ENCODE measurements at places on chromosomes 13 and 19.

DNA sequence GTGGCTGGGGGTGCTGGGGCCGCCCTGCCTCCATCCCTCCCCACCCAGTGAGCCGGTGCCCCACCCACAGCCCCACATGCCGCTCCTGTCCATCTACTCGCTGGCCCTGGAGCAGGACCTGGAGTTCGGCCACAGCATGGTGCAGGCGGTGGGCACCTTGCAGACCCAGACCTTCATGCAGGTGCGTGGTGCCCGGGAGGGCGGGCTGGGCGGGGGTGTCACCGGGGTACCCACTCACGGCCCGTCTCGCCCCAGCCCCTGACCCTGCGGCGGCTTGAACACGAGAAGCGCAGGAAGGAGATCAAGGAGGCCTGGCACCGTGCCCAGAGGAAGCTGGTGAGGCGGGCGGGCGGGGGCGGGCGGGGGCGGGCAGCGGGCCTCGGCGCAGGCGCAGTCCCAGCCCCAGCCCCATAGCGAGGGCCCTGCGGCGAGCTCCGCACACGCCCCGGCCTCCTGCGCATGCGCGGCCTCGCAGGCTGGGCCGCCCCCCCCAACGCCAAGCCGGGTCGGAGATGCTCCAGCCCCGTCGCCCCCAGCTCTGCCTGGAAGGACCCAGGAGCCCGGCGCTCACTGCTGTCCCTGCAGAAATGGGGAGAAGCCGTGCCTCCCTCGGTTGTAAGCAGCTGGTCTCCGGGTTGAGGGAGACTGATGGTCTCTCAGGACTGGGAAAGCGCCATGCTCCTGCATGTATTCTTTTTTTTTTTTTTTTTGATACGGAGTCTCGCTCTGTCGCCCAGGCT lies 7.7 kb downstream of the ARHGAP45 start:
- DNase-seq: no peak

DNA sequence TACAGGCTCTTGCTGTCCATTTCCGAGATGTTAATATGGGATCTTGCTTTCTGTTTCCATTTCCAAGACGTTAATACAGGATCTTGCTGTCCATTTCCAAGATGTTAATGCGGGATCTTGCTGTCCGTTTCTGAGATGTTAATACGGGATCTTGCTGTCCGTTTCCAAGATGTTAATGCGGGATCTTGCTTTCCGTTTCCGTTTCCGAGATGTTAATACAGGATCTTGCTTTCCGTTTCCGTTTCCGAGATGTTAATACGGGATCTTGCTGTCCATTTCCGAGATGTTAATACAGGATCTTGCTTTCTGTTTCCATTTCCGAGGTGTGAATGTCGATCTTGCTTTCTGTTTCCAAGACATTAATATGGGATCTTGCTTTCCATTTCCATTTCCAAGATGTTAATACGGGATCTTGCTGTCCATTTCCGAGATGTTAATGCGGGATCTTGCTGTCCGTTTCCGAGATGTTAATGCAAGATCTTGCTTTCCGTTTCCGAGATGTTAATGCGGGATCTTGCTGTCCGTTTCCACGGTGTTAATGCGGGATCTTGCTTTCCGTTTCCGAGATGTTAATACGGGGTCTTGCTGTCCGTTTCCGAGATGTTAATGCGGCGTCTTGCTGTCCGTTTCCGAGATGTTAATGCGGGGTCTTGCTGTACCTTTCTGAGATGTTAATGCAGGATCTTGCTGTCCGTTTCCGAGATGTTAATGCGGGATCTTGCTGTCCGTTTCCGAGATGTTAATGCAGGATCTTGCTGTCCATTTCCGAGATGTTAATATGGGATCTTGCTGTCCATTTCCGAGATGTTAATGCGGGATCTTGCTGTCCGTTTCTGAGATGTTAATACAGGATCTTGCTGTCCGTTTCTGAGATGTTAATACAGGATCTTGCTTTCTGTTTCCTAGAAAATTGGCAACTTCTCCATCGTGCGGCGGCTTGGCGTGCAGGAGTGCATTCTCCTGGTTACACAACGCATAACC lies 38.3 kb downstream of the PEX11G start:
- DNase-seq: peak; percentile 32

GRCh38 chr19:23283925-23284324 lies 33.7 kb upstream of the ZNF724 start:
- peak; percentile 14 for DNase-seq

- no peak for DNase-seq
Measured at GRCh38 chr13:55361141-55361540, 1779.6 kb upstream of the PRR20A start.

- peak; percentile 53 for DNase-seq
Measured at GRCh38 chr19:51473009-51473707, 5.2 kb upstream of the CEACAM18 start.

DNA sequence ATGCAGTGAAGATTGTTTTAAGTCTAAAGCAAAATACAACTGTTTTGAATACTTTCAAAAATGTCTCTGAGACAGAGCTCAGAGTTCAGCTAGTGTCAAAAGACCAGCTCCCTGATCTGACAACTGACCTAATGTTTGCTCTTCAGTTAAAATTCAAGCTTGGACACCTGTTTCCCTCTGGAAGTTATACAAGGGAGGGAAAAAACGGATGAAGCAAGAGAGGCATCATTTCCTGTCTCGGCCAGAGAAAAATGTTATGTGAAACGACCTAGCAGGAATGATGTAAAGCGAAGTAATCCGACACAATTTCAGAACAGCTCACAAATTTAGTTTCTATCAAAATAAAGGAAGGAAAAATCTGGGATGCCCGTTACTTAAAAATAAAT lies 59.4 kb downstream of the ZAR1L start:
- no peak for DNase-seq

GRCh38 chr19:21921691-21922180 lies 85.8 kb upstream of the ZNF43 start:
- DNase-seq: no peak

- peak; percentile 96 for DNase-seq
Measured at GRCh38 chr19:18282021-18282787, 782 bp upstream of the JUND start.

DNA sequence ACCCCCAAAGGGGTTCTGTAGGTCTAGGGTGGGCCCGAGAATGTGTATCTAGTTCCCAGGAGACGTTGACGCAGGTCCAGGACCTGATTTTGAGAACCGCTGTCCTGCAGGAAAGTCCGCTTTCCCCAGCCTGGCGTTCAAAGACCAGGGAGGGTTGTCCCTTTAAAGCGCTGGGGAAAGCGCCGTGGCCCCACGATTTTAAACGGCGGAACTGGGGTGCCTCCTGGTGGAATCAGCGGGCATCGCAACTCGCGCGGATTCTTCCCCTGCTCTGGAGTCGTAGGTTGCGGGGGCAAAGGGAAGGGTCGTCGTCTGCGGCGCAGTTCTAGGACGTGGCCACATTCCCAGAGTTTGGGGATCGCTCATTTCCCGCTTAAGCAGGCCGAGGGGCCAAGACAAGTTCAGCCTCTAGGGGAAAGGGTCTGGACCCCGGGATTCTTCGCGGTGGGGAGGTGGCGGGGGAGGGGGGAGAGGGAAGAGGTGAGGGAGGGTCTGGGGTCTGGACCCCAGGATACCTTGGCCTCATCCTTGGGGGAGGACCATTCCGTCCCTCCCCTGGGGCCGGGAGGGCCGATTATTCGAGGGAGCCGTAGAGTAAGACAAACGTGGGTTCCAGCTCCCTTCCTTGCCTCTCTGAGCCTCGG lies 7.7 kb downstream of the PNMA8B start:
- peak; percentile 87 for DNase-seq

GRCh38 chr13:77628170-77628569 lies 69.3 kb upstream of the SLAIN1 start:
- DNase-seq: no peak

DNA sequence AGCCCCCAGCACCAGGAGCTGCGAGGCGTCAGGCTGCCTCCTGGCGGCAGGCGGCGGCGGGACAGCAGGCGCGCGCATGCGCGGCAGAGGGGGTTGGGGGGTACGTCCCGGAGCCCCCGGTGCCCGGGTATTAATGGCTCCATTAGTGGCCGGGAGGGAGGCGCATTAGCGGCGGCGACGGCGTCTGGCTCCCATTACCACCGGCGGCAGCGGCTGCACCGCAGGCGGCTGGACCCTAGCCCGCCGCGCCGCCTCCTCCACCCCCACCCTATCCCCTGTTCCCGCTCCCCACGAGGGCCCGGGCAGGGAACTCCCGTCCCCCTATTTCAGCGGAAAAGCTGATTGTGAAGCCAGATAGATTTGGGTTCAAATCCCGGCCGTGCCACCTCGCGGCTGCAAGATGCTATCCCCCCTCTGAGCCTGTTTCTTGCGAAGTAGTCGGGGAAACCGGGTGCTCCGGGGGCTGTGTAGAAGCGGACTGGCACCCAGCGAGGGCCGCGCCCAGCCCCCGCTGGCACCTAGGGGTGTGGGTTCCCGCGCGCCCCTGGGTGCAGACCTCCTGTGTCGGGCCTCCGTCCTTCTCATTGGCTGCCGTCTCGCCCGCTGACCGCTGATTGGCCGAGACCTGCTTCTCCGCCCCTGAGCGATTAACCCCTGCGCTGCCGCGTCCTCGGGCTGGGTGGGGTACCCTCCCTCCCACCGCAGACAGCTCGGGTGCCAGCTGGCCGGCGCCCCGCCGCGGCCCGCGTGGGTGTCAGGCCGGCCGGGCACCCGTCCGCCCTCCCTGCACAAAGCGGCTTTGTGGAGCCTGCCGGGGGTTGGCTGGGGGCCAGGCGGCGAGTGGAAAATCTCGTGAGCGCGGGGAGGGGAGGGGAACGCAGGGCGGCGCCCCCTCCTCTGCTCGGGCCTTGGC lies 11.1 kb downstream of the CIC start:
- peak; percentile 95 for DNase-seq

DNA sequence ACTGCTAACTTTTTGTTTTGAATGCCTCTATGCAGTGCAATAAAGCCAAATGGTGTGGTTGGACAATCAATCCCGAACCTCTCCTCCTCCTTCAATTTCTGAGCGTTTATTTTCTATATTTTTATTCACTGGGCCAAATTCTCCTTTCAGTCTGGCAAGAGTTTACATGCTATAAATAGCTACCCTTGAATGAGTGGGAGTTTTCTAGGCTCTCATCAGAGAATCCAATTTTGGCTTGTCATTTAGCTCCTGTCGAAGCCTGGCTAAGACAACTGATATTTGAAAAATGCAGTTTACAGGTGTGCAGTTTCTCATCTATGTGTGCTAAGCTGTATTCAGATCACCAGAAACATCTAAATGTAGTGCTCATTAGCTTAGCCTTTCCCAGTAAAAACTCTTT lies 61.8 kb downstream of the OLFM4 start:
- DNase-seq: no peak

- no peak for DNase-seq
Measured at GRCh38 chr19:14002571-14003250, 3.4 kb downstream of the RFX1 start.

GRCh38 chr19:4454747-4455718 lies 2.6 kb downstream of the UBXN6 start:
- DNase-seq: no peak

DNA sequence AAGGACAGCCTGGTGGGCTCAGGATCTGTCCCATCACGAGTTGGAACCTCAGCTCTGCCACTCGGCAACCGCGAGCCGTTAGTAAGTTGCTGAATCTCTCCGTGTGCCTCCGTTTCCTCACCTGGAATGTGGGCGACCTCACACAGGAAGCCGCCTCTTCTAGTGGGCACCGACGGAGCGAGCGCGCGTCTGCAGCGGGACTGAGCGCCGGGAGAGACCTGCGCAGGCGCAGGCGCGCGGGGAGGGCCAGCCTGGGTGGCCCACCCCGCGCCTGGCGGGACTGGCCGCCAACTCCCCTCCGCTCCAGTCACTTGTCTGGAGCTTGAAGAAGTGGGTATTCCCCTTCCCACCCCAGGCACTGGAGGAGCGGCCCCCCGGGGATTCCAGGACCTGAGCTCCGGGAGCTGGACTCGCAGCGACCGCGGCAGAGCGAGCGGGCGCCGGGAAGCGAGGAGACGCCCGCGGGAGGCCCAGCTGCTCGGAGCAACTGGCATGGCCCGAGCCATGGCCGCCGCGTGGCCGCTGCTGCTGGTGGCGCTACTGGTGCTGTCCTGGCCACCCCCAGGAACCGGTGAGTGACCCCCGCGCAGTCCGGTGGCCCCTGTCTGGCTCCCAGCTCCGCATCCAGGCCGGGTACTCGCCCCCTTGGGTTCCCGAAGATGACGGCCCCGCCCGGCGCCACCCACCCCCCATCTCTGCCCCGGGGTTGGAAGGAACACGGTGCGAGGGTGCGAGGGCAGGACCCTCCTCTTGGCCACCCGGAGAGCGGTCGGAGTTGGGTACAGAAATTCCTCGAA lies at the start of gene PVR:
Gene PVR (plus strand): TSS at position 306 of the 797 bp plus-strand sequence. CDS start 187 bp downstream, at position 493.
- DNase-seq: peak; percentile 81

GRCh38 chr19:38665950-38666662 lies 18.7 kb downstream of the ACTN4 start:
- DNase-seq: peak; percentile 83

DNA sequence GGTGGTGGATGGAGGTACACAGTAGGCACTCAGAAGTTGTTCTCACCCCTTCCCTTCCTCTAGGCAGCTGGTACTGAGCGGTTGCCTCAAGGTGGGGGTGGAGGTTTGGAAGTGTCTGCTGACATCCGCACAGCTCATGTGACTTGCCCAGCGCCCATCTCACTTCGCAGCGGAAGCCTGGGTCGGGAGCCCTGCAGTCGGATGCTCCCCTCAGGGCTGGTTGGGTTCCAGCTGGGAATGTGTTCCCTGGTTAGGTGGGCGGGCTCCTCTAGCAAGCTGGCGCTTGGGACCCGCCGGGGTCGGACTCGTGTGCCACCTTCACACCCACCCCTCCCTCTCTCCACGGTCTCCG lies 10.2 kb downstream of the PPP1R37 start:
- DNase-seq: peak; percentile 6

DNA sequence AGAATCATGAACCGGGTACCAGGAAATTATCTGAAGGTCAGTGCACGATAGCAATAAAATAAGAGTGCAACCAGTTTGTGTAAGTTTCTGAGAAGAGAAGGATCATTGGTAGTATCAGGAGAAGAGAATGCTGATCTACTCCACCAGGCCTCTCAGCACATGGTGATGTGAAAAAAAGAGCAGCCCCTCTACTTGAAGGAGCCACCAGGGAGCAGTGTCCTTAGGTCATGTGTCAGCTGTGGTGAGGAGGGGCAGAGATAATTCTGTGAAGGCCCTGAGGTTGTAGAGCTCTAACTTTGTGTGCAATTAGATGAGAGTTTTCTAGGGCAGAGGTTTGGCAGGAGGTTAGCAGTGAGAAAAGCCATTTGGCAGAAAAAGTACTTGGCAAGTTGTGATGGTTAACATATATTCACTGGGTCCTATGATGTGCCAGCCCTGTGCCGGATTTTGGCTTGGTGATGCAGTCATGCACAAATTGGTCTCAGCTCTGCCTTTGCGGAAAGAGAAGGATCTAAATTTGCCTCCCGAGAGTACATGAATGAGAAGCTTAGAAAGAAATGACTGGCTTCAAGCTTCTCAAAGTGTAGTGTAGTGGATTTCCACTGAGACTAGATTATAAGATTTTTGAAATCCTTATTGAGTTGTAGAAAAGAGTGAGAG lies 19.2 kb upstream of the ZC3H13 start:
- DNase-seq: no peak

DNA sequence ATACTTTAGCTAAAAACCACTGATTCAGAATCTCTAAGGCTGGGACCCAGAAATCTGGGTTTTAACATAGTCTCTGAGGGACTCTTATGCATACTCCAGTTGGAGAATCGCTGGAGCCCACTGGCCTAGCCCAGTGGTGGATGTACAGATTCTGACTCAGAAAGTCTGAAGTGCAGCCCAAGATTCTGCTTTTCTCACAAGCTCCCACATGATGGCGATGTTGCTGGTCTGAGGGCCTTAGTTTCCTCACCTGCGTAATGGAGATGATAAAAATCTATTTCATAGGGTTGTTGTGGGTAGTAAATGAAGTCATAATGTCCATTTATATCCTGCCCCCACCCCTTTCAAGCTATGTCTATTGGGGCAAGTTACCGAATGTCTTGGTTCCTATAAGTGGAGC lies 7.7 kb upstream of the CDADC1 start:
- DNase-seq: no peak
